Muscle of leg (tissue), 16 donors: ENCODE measurements at places on chromosomes 16 and 17. TPM values are rescaled to one million over a fixed set of nuclear protein-coding genes. Genes with fewer than 3 reads are reported as not detected.

Gene TBC1D3K
- total RNA-seq = not detected

Gene PLD2
- total RNA-seq = 22.2 TPM

Gene CHST6
- 5.4 TPM for total RNA-seq

Gene ABCA9
- 13.4 TPM for total RNA-seq

Gene PRR35
- total RNA-seq = 0.13 TPM

Gene BCO1
- total RNA-seq = not detected

Gene EMC8
- 18.1 TPM for total RNA-seq

Gene ODAD4
- total RNA-seq = 0.44 TPM

Gene CFAP97D1
- total RNA-seq = under 0.01 TPM

Gene CHST4
- 0.04 TPM for total RNA-seq

Gene KDM6B
- 5.4 TPM for total RNA-seq

- peak within 1 kb of the TSS; percentile 78 for H3K27ac ChIP-seq
- peaks cover 11% of the 10 kb centered on the region for H3K27me3 ChIP-seq
- H3K36me3 ChIP-seq = no peaks in the 10 kb centered on the region
- peak within 1 kb of the TSS; percentile 67 for H3K4me3 ChIP-seq
- DNase-seq = peak; percentile 92
Measured at GRCh38 chr16:81444448-81445121, at the start of gene CMIP. Gene CMIP, plus strand, starts transcription at chr16:81444808.

GRCh38 chr16:76409706-76410105 lies 132.5 kb downstream of the CNTNAP4 start:
- no peaks in the 10 kb centered on the region for H3K36me3 ChIP-seq
- no peaks in the 10 kb centered on the region for H3K4me1 ChIP-seq
- no peak for DNase-seq
- no peak overlapping the region for H3K4me3 ChIP-seq
- no peaks in the 10 kb centered on the region for H3K27me3 ChIP-seq

GRCh38 chr17:9615486-9615885 lies 29.8 kb upstream of the USP43 start:
- no peak for DNase-seq
- H3K27ac ChIP-seq = no peak overlapping the region
- H3K4me1 ChIP-seq = no peaks in the 10 kb centered on the region

- DNase-seq = peak; percentile 45
- no peaks in the 10 kb centered on the region for H3K27me3 ChIP-seq
- H3K4me1 ChIP-seq = peaks cover 20% of the 10 kb centered on the region
- H3K4me3 ChIP-seq = no peak overlapping the region
- peak overlapping the region; percentile 60 for H3K27ac ChIP-seq
Measured at GRCh38 chr16:9489835-9490467, 398.5 kb downstream of the HAPSTR1 start.

GRCh38 chr17:79212149-79213087 lies 137.8 kb downstream of the ENGASE start:
- no peaks in the 10 kb centered on the region for H3K36me3 ChIP-seq
- H3K4me3 ChIP-seq = no peak overlapping the region
- DNase-seq = no peak
- no peak overlapping the region for H3K27ac ChIP-seq

DNA sequence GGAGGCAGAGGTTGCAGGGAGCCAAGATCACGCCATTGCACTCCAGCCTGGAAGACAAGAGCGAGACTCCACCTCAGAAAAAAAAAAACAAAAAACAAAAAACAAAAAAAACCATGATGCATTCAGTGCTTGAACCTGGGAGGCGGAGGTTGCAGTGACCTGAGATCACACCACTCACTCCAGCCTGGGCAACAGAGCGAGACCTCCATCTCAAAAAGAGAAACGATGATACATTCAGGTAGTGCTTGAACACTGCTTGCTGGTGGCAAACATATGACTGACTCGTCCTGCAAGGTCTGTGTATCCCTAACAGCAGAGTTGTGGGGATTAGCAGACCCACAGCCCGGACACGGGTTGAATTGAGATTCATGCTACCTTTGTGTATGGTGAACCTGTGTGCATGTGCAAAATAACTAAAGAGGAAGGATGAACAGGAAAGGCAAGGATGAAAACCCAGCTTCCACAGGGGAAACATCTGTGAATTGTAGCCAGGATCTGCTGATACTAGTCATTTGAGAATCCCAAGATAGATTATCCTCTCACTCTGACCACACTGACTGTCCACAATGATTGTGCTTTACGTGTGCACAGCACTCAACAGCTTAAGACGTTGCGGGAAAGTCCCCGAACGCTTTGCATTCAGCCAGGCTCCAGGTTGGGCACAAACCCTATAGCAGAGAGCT lies 52.4 kb upstream of the MRPS23 start:
- H3K27ac ChIP-seq = peak overlapping the region; percentile 71
- peaks cover 81% of the 10 kb centered on the region for H3K4me1 ChIP-seq
- H3K27me3 ChIP-seq = no peaks in the 10 kb centered on the region
- H3K36me3 ChIP-seq = peaks cover 5% of the 10 kb centered on the region
- DNase-seq = no peak

DNA sequence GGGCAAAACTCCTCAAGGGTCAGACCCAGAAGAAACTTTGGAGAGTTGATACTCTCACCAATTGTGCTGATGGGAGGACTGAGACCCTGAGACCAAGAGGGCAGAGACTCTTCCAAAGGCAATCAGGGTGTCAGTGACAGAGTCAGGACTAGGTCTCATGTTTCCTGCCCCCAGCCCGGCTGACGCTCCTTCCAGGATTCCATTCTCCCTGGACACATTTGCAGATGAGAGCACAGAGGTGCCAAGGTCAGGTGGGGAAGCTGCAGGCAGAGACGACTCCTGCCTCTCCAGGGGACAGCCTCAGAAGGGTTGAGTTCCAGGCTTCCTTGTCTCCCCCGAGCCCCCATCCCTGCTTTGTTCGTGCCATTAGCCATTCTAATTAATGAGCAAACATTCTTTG lies 174.1 kb downstream of the WSCD1 start:
- DNase-seq = no peak
- no peak overlapping the region for H3K27ac ChIP-seq
- H3K4me1 ChIP-seq = peaks cover 8% of the 10 kb centered on the region
- H3K36me3 ChIP-seq = no peaks in the 10 kb centered on the region
- peaks cover 6% of the 10 kb centered on the region for H3K27me3 ChIP-seq
- H3K4me3 ChIP-seq = no peak overlapping the region

- H3K27me3 ChIP-seq = no peaks in the 10 kb centered on the region
- H3K36me3 ChIP-seq = peaks cover 3% of the 10 kb centered on the region
- peak overlapping the region; percentile 25 for H3K4me3 ChIP-seq
- peak; percentile 76 for DNase-seq
- H3K27ac ChIP-seq = peak overlapping the region; percentile 84
Measured at GRCh38 chr17:82848022-82848592, 8.3 kb upstream of the ZNF750 start.

- no peak overlapping the region for H3K4me3 ChIP-seq
- H3K27ac ChIP-seq = no peak overlapping the region
- H3K27me3 ChIP-seq = no peaks in the 10 kb centered on the region
- peaks cover 46% of the 10 kb centered on the region for H3K36me3 ChIP-seq
- no peaks in the 10 kb centered on the region for H3K4me1 ChIP-seq
- DNase-seq = no peak
Measured at GRCh38 chr16:8822403-8822802, 24.8 kb downstream of the PMM2 start.

DNA sequence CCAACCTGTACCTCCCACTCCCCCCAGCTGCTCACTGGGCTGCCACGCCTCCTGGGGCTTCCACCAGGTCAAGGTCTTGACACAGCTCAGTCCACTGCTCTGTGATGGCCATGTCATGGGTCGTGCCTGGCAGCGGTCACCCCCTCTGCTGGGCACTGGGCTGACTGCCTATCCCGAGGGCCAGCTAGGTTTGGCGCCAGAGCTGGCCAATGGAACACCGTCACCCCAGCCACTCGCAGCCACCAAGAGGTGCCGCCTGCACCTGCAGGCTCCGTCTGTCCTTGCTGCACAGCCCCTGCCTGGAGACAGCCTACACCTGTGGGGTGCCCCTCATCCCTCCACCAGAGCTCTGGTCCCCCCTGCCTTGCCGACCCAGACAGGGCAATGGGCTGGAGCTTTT lies 4.5 kb upstream of the RAB40C start:
- H3K27me3 ChIP-seq = peaks cover 4% of the 10 kb centered on the region
- H3K27ac ChIP-seq = no peak overlapping the region
- peaks cover 8% of the 10 kb centered on the region for H3K36me3 ChIP-seq
- DNase-seq = no peak
- no peak overlapping the region for H3K4me3 ChIP-seq

- H3K4me3 ChIP-seq = no peak overlapping the region
- H3K27ac ChIP-seq = no peak overlapping the region
- H3K36me3 ChIP-seq = no peaks in the 10 kb centered on the region
- no peak for DNase-seq
- H3K27me3 ChIP-seq = no peaks in the 10 kb centered on the region
Measured at GRCh38 chr16:75754141-75754540, 27.9 kb upstream of the CPHXL start.

- H3K4me1 ChIP-seq = no peaks in the 10 kb centered on the region
- H3K36me3 ChIP-seq = no peaks in the 10 kb centered on the region
- no peak overlapping the region for H3K4me3 ChIP-seq
- H3K27ac ChIP-seq = no peak overlapping the region
- no peaks in the 10 kb centered on the region for H3K27me3 ChIP-seq
- DNase-seq = no peak
Measured at GRCh38 chr16:65222049-65222448, 100.2 kb upstream of the CDH11 start.

DNA sequence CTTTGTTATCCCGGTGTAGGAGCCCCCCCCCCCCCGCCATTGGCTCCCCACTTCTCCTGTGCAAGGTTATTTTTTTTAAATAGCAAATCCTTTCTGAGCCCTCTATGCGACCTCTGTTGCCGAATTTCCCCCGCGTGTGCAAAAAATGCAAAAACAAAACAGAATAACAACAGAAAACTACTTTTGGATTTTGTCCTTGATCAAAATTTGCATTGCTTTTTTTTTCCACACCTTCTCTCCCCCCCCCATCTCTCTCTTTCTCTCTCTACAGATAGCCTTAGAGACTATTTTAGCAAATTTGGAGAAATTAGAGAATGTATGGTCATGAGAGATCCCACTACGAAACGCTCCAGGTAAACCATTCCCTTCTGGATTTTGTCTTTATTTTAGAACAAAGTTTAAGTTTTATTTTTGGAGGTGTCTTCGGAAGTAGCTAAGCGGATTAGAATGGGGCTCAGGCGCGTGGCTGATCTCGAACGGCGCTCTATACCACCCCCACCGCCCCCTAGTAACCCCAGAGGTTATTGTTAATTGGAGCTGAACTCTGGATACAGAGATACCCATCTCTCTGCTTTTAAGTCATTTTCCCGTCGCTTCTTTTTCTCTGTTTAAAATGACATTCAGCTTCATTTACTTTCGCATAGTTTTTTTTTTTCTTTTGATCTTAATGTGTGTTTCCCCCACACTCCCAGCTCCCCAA lies 1.0 kb downstream of the MSI2 start:
- peaks cover 9% of the 10 kb centered on the region for H3K36me3 ChIP-seq
- peaks cover 19% of the 10 kb centered on the region for H3K4me1 ChIP-seq
- DNase-seq = peak; percentile 14
- H3K4me3 ChIP-seq = peak overlapping the region; percentile 72
- no peak overlapping the region for H3K27ac ChIP-seq
- H3K27me3 ChIP-seq = peaks cover 10% of the 10 kb centered on the region

DNA sequence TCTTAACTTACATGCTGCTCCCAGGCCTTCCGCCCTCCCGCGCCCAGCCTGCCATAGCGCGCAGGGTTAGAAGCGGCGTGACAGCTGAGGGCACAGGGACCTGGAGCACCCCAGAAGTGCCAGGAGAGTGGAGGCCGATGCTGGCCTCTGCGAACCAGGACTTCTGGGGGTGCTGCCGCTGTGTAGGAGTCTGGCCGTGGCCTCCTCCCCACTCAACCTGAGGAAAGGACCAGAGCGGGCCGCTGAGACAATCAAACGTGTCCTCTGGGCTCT lies 1.9 kb upstream of the TMEM204 start:
- peaks cover 11% of the 10 kb centered on the region for H3K36me3 ChIP-seq
- H3K27me3 ChIP-seq = no peaks in the 10 kb centered on the region
- no peak overlapping the region for H3K4me3 ChIP-seq
- peaks cover 68% of the 10 kb centered on the region for H3K4me1 ChIP-seq

DNA sequence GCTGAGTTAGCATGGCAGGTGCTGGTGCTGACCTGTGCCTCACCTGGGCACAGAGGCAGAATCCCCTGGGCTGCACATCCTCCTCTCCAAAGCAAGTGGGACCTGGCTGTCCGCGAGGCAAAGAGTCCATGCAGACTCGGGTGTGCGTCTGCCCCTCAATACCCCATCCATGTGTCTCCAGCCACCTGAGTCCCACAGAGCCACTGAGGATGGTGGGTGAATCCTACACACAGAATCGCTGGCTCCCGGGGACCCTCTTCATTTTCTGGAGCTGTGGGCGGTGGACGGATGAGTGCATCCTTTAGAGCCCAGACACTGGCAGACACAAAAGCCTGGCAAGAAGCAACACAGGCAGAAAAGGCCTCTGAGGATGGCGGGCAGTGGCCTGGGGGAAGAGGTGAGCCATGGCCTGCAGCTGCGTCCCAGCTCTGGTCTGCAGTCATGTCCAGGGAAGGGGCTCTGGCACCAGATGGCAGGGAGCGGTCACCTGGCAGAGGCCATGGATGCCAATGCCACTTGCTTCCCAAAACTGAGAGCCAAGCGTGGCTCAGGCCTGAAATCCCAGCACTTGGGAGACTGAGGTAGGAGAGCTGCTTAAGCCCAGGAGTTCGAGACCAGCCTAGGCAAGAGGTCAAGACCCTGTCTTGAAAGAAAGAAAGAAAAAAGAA lies 29.9 kb downstream of the AXIN1 start:
- H3K27me3 ChIP-seq = no peaks in the 10 kb centered on the region
- peaks cover 20% of the 10 kb centered on the region for H3K36me3 ChIP-seq

DNA sequence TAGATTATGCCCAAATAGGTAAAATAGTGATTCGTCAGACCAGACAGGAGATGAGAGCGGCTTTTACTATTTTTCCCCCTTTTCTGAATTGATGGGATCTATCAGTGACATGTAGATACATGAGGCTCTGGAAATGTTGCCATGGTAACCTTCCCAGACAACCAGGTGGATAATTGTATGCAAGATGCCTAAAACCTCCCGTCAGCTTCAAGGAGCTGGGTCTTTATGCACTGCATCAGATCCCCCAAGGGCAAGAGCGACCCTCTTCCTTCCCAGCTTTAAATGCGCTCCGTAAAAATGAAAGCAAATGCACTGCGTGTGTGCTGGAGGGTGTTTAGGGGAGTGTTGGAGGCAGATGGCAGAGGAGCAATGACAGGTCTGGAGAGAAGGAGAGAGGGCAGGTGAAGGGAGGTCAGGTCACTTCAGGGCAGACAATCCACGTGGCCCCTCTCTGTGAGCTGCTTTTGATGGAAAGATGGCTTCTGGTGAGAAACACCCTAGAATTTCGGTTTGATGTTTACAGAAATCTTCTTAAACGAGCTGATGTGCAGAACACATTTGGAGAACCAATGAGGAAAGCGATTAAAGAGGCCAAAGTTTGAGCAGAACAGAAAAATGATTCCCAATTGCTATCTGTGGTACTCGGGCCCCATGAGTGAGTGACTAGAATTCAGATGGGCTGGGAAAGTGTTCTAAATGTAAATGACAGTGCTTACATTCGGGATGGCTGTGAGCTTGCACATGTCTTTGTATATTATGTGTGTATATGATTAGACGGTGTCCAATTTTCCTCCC lies 461.7 kb upstream of the HSBP1 start:
- no peak overlapping the region for H3K4me3 ChIP-seq
- H3K27ac ChIP-seq = no peak overlapping the region
- H3K36me3 ChIP-seq = no peaks in the 10 kb centered on the region
- H3K4me1 ChIP-seq = peaks cover 10% of the 10 kb centered on the region
- no peak for DNase-seq

GRCh38 chr16:85361441-85362118 lies 249.3 kb upstream of the CIBAR2 start:
- DNase-seq = no peak
- no peak overlapping the region for H3K27ac ChIP-seq
- H3K4me3 ChIP-seq = no peak overlapping the region
- H3K36me3 ChIP-seq = peaks cover 18% of the 10 kb centered on the region
- peaks cover 64% of the 10 kb centered on the region for H3K4me1 ChIP-seq
- H3K27me3 ChIP-seq = no peaks in the 10 kb centered on the region
